ENCODE measurements at places on chromosomes 4 and X.

DNA sequence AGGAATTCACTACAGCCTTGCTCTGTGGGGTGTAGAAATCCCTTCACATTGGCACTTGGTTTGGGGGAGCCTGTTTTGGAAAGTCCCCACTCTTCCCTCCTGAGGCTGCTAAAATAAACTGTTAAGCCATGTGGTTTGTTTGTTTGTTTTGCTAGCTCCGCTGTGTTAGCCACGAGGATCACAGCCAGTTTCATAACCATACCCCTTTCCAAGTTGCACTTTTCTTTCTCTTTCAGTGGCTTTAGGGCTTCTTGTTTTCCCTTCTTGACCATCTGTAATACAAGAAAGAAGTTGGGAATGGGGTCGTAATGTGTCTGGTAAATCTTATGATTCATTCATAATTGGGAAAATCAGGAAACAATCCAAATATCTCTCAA is 24.8 kb upstream of the UXT start:
- no peak for DNase-seq

GRCh38 chrX:70434914-70435586 is 9.6 kb upstream of the DLG3 start:
- DNase-seq: no peak

DNA sequence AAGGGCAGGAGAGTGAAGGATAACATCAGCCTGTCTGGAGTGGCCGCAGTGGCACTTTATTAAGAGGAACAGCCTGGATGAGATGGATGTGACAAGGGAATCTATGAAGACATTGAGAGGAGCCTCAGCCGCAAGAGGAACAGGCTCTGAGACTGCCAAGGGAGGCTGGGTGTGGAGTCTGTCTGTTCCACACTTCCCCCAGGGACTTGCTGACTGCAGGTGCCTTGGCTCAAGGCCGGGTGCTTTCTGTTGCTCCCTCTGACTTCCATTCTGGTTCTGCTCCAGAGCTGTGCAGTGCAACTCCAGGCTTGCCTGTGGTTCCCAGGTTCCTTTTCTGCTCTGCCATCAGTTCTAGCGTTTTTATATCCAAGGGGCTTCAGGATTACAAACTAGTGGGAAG is 54.6 kb downstream of the FRMPD3 start:
- no peak for DNase-seq

DNA sequence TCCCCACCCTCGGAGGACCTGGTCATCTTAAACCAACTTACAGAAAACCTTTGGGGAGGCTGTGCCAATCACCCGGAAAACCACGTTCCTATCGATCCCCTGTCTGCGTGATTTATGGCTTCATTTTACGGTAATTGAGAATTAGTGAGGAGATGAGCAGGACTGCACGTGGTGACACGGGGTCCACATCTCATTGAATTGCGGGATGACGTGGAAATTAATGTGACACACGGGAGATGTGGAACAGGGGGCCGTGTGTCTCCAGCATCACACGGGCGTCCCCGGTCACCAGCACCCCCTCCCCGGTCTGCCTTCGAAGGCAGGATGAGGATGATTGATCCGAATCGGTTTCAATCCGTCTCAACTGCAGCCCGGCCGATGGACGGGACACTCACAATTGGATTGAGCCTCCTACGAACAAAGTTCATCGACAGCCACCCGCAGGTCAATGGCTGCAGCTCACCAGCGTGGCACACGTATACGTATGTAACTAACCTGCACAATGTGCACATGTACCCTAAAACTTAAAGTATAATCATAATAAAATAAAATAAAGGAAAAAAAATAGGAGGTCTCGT is 160.3 kb downstream of the SHOX start:
- DNase-seq: no peak

DNA sequence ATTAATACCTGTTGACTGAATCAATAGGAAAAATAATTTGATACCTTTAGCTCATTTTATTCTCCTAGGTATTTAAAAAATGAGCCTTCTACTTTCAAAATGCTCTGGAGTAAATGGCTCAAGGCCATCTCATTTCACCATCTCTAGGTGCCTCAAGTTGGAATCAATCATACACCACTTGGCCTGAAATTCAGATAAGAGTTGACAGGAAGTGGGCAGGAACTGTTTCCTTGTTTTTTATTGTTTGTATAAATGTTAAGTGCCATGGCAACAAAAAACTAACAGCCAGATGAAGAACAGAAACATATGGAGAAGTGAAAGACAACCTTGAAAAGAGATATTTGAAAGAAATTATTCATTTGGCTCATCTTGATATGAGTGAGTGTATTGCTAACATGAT is 12.4 kb downstream of the LIMCH1 start:
- no peak for DNase-seq

DNA sequence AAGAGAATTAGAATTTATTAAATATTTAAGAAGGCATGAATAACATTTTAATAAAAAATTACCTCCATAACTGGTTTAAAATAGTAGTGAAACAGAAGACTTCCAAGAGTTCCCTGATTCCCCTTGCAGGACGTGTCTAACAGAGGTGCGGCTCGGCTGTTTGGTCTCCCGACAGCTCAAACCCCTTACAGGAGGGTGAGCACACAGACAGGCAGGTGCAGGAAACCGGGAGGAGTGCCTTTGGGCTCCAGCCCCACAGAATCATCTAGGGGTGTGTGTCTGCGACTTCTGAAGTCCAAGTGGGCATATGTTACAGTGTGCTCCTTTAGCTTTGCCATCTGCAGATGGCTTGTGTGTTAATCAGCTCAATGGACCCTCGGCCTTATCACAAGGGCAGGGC is 88.1 kb upstream of the CCSER1 start:
- no peak for DNase-seq

DNA sequence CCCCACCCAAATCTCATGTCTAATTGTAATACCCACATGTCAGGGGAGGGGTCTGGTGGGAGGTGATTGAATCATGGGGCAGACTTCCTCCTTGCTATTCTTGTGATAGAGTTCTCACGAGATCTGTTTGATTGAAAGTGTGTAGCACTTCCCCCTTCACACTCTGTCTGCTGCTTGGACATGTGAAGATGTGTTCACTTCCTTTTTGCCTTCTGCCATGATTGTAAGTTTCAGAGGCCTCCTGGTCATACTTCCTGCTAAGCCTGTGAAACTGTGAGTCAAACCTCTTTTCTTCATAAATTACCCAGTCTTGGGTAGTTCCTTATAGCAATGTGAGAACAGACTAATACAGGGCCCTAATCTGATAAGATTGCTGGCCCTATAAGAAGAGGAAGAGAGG is 1514.8 kb downstream of the RPA4 start:
- DNase-seq: no peak

- DNase-seq: peak; percentile 62
Measured at GRCh38 chr4:146654687-146655520, 16.2 kb downstream of the POU4F2 start.

- no peak for DNase-seq
Measured at GRCh38 chrX:134444681-134445080, 15.3 kb upstream of the HPRT1 start.

GRCh38 chr4:77466430-77466829 is 139.2 kb upstream of the CXCL13 start:
- no peak for DNase-seq

DNA sequence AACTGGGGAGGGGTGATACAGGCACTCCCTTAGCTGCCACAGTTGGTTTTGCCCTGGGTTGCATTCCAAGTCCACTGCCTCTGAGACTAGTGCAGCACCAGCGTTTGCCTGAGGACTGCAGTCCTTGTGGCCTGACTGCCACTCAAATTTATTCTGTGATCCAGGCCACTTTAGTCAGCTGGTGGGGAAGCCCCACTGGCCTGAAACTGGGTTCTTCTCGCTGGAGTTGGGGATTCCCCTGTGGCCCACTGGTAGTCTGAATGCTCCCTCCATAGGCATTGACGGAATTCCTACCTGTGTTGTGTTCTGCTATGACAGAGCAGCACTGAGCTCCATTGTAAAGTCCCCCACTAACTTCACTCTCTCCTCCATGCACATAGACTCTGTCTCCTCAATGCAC is 63.8 kb downstream of the PTPN13 start:
- no peak for DNase-seq

DNA sequence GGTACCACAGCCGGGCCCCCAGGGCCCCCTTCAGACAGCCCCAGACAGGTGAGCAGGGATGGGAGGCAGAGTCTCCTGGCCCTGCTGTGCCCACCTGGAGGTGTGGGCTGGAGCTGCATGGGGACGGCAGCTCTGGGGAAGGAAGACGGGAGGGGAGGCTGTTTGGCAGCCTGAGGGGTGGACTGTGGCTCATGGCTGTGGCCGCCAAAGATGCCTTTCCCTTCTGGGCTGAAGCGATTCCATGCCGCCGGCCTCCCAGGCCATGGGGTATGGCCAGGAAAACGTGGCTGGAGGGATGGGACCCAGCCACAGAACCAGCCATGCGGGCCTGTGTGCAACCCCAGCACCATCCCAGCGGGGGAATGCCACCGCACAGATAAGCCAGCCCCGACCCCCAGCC is 65.7 kb downstream of the FAM53A start:
- DNase-seq: no peak

Data from HEK293T (cell line).